GM03348 (cell line): ENCODE measurements at places on chromosomes 7 and 10.

DNA sequence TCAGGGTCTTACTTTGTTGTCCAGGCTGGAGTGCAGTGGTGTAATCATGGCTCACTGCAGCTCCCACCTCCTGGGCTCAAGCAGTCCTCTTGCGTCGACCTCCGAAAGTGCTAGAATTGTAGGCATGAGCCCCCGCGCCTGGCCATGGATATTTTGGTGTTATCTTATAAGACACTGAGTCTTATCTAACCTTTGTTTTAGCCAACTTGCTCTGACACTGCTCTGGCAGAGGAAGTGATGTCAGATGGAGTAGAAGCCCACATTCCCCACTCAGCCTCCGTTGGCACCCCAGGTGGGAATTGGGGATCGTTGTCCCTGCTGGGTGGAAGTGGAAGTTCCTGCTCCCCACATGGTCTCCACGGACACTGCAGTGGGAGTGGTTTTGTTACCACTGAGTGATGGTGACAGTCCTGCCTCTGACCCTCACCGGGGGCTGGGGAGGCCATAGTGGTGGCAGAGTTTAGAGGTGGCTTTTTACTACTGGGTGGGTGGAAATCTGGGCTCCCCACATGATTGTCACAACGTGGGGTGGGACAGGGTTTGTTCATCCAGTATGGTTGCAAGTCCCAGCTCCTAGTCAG lies 98.9 kb downstream of the ANKRD61 start:
- no peak for DNase-seq

DNA sequence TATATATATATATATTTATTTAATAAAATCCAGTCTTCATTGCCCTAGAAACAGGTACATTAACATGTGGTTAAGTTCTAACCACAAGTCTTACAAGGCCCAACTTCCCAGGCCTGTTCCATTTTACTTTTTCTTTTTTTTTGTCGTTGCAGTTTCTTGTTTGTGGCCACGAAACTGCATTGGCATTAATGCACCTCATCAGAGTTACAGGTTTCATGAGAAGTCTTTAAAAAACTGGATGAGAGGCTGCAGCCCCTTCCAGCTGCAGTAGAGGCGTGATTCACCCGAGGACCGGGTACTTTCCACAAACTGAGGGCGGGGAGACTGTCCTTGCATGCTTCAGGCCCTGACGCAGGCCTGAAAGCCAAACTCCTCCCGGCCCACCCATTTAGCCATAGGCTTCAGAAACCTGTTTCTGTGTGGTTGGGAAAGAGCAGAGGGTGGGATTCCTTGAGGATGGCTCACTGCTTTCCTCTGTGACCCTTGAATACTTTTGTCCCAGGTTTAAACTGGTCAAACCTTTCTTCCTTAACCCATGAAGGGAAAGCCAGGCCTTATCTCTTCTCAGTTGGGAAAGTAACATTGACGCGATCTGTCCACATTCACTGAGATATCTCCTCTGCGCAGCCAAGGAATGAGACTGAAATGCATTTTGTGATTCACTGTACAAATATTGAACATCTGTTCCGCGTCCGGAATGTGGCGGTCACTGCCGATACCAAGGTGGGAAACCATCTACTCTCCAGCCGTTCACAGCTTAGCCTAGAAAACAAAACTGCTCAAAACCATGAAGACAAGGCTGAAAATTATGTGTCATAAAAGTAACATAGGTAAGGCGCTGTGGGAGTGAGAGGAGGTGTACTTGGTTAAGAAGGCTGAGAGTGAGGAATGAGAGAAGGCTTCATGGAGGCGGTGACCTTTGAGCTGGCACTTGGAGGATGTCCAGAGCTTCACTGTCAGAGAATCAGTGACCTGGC lies 311.7 kb downstream of the GATA3 start:
- DNase-seq = peak; percentile 2

- DNase-seq = no peak
Observed at GRCh38 chr10:103758294-103758681, 97.1 kb downstream of the SH3PXD2A start.

GRCh38 chr7:4683043-4683883 lies 1.2 kb downstream of the FOXK1 start:
- DNase-seq = peak; percentile 25

- DNase-seq = peak; percentile 69
Observed at GRCh38 chr7:47763063-47763974, 181.4 kb upstream of the TNS3 start.

GRCh38 chr10:106566873-106567272 lies 597.6 kb downstream of the SORCS1 start:
- DNase-seq = no peak
